ENCODE measurements at places on chromosomes 2 and 18.

DNA sequence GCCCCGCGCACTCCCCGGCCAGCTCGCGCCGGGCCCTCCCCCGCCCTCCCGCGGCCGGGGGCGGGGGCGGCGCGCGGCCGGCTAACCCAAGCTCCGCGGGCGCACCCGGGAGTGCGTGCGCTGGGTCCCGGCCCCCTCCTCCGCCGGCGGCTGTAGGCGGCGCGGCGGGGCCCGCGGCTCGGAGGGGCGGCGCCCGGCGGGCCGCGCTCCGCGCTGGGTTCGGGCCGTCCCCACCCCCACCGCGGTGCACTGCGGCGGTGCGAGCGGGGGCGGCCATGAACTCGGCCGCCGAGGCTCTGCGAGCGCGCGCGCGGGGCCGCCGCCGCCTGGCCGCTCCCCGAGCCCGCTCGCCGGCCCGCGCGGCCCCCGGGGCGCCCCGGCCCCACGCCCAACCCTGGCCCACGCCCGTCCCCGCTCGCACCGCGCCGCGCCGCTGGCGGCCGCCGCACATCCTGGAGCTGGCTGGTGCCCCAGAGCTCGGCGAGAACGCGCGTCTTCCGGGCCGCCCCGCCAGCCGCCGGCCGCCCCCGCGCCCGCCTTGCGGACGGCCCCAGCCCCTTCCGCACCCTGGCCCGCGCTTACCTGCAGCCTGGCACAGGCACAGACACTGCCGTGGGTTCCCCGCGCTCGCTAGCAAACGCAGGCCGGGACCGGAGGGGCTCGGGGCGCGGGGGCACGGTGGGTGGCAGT, at the start of gene ZBTB14:
TSS of gene ZBTB14 (minus strand) at position 496 of the 690 bp plus-strand sequence. CDS start 2,480 bp downstream, outside the sequence.
- peak; percentile 64 for DNase-seq

DNA sequence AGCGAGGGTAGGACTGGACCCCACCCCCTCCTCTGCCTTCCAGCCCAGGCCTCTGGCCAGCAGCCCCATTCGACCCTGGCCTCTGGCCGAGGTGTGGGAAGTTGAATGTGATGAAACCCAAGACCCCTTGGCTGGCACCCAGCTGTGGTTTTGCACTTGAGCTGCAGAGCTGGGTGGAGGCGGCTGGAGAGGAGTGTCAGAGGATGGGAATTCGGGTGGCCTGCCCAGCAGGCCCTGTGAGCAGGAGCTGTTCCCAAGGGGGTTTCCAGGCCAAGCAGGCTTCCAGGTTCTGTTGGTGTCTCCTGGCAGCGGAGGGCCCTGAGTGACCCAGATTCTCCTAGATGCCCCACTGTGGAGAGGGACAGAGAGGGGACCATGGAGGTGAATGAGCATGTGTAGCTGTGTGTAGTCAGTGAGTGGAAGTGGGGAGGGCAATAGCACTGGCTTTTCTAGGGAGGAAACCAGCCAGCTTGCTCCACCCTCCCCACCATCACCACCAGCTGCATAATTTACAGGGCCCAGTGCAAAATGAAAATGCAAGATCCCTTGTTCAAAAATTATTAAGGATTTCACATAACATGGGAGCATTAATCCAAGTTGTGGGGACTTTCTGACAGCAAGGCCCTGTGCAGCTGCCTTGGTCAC, 172.2 kb upstream of the HAAO start:
- DNase-seq: peak; percentile 51

- no peak for DNase-seq
Measured at GRCh38 chr2:238811759-238812158, 36.1 kb upstream of the TWIST2 start.

DNA sequence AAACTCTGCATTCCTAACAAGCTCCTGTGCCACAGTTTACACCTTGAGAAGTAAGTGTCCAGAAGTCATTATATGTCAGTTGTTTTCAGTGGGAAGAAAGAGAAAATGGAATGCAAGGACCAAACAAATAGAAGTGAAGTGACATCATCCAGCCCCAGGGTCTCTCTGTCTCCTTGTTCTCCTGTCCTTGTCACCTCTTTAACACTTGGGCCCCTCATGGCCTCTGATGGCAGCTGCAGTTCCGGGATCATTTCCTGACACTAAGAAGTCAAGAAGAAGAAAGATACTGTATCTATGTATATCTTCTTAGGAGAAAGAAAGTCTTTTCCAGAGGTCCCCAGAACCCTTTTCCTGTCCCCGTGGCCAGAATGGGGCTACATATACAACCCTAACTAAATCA, 2.8 kb upstream of the CFAP221 start:
- no peak for DNase-seq

DNA sequence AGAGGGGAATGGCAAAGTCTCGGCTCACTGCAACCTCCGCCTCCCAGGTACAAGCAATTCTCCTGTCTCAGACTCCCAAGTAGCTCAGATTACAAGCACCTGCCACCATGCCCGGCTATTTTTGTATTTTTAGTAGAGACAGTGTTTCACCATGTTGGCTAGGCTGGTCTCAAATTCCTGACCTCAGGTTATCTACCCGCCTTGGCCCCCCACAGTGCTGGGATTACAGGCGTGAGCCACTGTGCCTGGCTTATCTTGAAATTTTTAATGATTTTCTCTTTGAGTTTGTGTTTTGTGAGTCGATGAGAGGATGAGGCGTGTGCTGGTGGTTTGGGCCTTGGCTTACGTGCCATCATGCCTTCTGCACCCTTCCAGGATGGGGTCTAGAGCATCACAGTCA, 101.3 kb upstream of the ST3GAL5 start:
- no peak for DNase-seq

DNA sequence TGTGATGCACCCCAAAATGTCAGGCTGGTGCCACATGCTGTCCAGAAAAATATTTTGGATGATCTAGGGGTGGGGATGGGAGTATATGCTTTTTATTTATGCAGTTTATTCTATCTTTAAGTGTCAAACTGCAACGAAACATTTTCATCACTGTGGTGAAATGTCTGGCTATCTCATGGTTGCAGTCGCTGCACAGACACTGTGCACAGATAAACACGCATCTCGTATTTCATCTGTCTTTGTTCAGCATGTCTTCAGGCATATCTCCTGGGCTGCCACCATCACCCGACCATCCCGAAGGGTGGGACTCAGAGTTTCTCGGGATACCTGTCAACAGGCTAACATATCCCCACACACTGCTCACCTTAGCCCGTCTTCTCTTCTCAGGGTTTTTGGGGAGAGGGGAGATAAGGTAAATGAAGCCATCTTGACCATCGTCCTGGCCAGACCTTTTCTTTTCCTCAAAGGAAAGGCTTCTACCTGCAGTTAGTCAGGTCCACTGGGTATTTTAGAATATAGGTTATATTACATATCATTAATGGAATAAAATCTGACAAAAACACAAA, 80.7 kb upstream of the NABP1 start:
- no peak for DNase-seq

- no peak for DNase-seq
Measured at GRCh38 chr2:62469114-62469513, 36.9 kb downstream of the TMEM17 start.

DNA sequence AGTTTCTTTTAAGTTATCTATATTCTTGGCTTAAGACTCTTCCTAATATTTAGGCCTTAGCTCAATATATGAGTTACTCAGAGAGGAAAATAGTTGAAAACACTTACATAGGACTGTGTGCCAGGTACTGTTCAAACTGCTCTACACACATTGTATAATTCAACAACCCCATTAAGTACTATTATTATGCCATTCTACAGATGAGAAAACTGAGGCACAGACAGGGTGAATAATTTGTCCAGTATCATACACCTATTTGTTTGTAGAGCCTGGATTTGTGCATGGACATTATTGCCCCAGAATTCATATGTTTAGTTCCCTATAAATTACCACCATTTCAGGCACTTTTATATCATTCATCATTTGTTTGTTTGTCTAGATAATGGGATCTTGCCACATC, 17.7 kb upstream of the GAD1 start:
- no peak for DNase-seq

GRCh38 chr18:22349966-22350365, 67.7 kb downstream of the CTAGE1 start:
- DNase-seq: no peak

- no peak for DNase-seq
Measured at GRCh38 chr2:230408244-230408842, 7.7 kb upstream of the SP100 start.

- DNase-seq: no peak
Measured at GRCh38 chr2:196108604-196109003, 40.0 kb upstream of the DNAH7 start.

DNA sequence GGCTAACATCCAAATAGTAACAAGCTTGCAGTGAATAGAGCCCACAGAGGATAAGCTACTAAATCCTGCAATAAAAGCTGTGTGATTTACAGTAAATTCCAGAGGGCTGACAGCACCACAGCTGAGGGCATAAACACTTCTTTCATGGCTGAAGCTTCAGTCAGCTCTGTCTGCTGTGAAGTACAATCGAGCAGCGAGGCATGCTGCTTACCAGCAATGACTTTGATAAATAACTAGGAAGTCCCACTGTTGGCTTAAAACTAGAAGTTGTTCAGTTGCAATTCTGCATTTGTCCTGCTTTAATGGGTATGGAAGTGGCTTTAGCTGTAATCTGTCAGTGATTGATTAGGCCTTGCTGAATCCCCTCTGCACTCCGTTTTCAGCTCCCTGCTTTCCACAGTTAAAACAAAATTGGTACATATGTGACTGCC, 65.2 kb upstream of the FIGN start:
- no peak for DNase-seq

DNA sequence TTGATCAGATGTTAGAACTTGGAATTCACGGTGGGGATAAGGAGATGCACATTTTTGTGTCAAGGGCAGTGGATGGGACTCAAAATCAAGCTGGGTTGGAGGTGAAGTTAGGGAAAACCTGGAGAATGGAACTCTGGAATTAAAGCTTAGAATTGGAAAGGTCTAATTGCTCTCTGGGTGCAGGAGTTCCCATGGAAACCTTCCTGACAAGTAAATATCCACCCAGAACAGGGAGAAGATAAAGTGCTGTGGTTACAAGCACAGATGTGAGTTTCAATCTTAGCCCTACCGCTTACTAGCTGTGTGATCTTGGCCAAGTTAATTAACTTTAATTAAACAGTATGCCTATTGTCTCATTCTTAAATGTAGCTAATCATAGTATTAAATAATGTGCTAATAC, 71.3 kb upstream of the TCF7L1 start:
- DNase-seq: no peak

GRCh38 chr2:150484461-150485021, 2.9 kb downstream of the RND3 start:
- DNase-seq: no peak

DNA sequence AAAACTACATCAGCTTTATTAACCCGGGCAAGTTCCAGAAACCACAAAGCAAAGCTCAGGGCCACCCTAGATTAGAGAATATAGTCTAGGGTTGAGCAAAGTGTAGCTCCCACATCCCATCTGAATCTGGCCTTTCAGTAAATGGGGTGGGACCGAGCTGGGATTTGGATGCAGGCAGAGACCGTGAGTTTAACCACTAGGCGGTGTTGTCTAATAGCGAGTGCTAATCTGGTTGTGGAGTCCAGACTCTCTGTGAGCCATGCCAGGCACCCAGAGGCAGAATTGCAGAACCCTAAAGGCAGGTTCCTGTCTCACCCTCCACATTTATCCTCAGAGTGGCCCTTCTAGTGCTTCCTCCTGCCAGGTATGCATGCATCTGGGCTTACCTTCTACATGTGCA, 435.9 kb downstream of the TSN start:
- no peak for DNase-seq

- no peak for DNase-seq
Measured at GRCh38 chr2:146879882-146880281, 964.9 kb upstream of the ACVR2A start.

GRCh38 chr2:219706823-219707281, 79.4 kb downstream of the SLC4A3 start:
- no peak for DNase-seq

DNA sequence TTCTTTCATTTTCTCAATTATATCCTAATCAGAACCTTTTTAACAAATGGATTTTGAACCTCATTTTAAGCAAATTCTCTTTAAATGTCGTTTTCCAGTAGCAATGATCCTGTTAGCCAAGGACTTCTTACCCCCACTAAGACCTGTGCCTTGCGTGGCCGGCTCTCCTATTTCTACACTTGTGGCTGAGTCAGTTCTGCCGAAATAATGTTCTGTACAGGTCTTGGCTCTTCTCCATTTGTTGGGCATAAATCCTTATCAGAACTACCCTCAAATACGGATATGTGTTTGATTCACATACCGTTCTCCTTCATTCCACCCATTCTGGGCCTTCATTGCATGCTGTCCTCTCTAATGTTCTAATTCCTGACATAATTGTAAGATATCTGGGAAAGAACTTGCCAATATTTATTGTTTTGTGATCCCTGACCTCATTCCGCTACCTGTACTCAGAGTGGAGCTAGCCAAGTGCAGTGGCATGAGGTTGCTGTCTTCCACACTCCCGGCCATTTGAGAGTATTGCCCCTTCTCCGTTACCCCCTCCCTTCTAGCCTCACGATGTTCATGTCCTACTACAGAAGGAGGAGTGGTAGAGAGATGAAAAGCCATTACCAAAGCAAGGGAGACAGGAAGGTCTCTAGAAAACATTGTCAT, 78.7 kb downstream of the MYOM1 start:
- no peak for DNase-seq

- no peak for DNase-seq
Measured at GRCh38 chr2:188600536-188601210, 309.0 kb downstream of the GULP1 start.

DNA sequence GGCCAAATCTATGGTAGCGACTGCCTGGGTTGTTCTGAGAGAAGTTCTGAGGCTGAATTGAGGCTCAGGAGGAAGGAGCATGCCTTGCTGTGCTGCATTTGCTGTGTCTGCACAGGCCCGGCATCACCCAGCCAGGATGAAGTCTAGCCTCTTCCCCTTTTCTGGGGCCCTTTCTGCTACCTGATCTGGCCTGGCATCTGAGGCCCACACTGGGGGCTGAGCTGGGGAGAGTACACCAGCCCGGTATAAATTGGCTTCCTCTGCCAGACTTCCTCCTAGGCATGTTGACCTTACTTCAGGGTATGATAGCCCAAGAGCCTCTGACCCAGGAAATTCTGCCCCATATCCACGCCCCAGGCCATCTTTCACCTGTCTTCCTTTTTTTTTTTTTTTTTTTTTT, 30.0 kb downstream of the MRPL35 start:
- no peak for DNase-seq

- DNase-seq: no peak
Measured at GRCh38 chr18:59022167-59022945, 117.3 kb upstream of the SEC11C start.

- DNase-seq: no peak
Measured at GRCh38 chr2:205199165-205199850, 483.0 kb upstream of the NRP2 start.

- peak; percentile 54 for DNase-seq
Measured at GRCh38 chr18:58998401-58999203, 133.9 kb downstream of the ZNF532 start.

- DNase-seq: no peak
Measured at GRCh38 chr2:168135121-168135520, 112.3 kb downstream of the STK39 start.

GRCh38 chr2:126825316-126825715, 73.4 kb upstream of the TEX51 start:
- peak; percentile 11 for DNase-seq

GRCh38 chr2:228063558-228063957, 117.9 kb downstream of the SPHKAP start:
- DNase-seq: no peak

GRCh38 chr2:219253753-219254589, at the start of gene TUBA4A:
Gene TUBA4A (minus strand): TSS chr2:219253918. CDS start chr2:219253858, 60 bp downstream.
- peak; percentile 72 for DNase-seq

Measured in hippocampal formation (tissue), 2 donors.